Endothelial cell of umbilical vein (primary cell): ENCODE measurements at places on chromosomes 2 and 18. TPM values are rescaled to one million over a fixed set of nuclear protein-coding genes. Genes with fewer than 3 reads are reported as not detected.

GRCh38 chr2:120029672-120030640, 17.1 kb downstream of the EPB41L5 start:
- no peak for DNase-seq

DNA sequence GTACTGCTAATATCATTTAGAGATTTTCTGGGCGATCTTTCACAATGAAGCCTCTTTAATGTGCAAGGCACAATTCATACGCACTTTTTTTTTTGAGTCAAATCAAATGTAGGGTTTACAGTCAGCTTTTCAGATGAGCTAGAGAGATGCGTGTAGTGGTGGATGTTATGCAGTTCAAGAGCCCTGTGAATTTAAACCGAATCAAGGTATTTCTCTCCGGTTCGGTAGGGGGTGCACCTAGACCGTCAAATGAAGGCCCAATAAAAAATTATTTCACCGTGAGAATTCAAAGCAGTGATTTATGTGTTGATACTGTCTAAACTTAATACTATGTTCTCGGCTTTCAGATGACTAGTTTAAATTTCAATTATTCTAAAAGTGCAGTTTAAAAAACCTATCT, 1.1 kb downstream of the PTH2R start:
- DNase-seq: peak; percentile 11

DNA sequence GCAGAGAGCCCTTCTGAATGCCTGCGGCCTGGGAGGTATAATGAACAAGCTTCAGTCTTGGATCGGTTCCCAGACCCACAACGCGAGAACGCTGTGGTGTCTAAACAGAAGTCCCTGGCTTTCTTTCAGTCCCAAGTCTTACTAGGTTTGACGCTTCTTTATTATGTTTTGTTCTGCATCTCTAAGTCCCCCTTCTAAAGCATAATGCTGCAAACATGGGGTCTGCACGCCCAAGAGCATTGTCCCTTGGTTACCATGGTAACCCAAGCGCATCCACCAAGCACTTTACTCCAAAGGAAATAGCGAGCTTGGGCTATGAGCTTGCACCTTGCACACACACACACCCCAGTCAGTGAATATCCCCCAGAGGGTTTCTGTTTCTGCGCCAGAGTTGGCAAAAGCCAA, 193.7 kb downstream of the INO80D start:
- no peak for DNase-seq

DNA sequence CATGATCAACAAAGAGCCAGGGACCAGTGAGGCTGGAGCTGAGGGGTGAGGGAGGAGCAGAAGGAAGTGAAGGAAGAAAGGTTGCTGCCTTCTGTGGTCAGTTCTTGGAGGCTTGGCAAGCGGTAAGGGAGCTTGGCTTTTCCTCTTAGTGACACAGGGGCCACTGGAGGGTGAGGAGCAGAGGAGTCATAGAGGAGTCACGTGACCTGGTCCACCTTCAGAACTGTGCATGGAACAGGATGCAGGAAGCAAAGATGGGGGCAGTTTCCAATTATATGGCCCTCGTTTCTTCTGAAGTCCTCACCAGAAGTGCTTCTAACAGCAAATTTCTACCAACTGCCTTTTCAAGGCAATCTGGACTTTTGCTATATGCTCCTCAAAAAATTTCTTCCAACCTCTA, 326.9 kb upstream of the SMIM21 start:
- no peak for DNase-seq

The ALPI gene
- total RNA-seq: not detected in 2 replicates

The XIRP2 gene
- 0.18 and 0.66 TPM in 2 replicates for total RNA-seq
